ENCODE measurements at places on chromosomes 3 and 15.

GRCh38 chr3:71421820-71422566, 161.5 kb downstream of the FOXP1 start:
- no peak for DNase-seq

DNA sequence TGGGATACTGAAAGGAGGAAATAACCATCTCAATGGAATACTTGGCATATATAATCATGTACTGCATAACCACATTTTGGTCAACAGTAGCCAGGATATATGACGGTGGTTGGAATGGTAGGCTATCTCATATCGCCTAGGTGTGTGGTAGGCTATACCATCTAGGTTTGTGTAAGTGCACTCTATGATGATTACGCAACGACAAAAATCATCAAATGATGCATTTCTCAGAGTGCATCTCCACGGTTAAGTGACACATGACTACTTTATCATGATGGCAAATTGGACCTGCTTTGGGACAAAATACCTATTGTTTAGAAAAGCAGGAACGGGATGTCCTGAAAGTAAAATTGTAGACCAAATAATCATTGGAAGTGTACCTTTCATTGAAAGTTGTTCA, 2.8 kb downstream of the MYZAP start:
- no peak for DNase-seq

DNA sequence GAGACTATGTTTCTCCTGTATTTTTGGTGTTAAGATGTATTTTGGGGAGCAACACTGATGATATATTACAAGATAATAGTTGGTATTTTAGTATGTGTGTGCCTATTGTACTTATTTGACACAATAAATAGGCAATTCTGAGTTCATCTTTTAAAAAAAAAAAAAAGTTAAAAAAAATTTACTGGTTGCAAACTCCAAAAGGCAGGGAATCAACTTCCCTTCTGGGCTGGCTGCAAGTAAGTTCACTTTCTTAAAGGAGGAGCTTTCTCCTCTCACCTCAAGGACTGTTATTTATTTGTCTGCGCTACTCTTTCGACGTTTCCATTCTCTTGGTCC, 335 bp upstream of the VPS8 start:
- no peak for DNase-seq

DNA sequence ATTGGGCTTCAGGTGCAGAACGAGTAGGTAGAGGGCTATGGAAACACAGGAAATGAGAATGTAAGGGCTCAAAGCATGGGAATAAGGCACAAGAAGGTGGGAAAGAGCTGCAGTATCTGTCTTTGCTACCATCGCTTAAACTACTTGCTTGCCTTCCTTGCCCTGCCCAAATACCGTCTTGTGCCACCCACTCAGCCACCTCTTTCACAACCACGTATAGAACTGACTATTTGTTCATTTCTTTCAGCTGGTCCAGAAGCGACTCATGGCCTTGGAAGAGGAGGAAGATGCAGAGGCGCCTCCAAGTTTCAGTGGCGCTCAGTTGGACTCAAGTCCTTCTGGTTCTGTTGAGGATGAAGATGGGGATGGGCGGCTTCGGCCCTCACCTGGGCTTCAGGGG, 11.8 kb downstream of the LPCAT4 start:
- no peak for DNase-seq

DNA sequence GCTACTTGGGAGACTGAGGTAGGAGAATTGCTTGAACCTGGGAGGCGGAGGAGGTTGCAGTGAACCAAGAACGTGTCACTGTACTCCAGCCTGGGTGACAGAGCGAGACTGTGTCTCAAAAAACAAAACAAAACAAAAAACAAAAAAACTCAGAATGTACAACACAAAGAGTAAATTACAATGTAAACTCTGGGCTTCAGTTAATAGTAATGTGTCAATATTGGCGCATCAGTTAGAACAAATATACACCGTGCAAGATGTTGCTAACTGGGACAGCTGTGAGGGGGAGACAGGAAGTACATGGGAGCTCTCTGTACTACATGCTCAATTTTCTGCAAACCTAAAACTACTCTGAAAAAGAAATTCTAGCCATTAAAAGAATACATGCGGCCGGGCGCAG, 23.5 kb upstream of the TRPM1 start:
- no peak for DNase-seq

DNA sequence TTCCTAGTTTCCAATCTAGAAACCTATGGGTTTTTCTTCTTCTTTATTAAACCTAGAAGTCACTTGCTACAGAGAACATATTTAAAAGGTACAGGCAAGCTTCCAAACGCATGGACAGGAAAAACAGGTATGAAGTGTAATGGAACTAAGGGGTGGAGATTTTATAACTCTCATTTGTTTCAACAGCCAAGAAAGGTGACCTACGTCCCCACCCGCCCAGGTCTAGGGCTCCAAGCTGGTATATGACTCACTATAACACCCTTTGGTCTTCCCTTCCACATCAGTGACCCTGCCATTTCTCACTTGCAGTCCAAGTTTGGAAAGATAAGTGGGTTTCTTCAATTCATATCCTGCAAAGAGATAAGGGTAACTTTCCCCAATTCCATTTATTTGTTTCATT, 6.0 kb upstream of the LIPH start:
- DNase-seq = no peak

DNA sequence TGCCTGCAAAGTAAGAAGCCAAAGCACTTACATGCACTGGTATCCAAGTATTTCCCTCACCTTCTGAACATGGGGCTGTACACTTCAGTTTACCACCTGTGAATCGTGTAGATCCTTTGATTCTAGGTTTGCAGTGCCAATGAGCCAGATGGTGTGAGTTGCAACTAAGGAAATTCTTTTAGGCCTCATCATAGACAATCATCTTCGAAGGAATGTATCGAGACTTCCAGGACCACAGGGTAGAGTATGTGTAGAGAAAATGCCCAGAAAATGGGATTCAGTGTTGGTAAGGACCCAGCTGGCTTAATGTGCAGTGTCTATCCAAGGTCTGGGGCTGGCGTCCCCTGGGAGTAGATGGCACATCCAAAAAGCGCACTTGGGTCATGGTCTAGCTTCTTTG, 323.2 kb upstream of the TPM1 start:
- DNase-seq = no peak

- no peak for DNase-seq
Observed at GRCh38 chr3:134761213-134761612, 33.8 kb upstream of the EPHB1 start.

DNA sequence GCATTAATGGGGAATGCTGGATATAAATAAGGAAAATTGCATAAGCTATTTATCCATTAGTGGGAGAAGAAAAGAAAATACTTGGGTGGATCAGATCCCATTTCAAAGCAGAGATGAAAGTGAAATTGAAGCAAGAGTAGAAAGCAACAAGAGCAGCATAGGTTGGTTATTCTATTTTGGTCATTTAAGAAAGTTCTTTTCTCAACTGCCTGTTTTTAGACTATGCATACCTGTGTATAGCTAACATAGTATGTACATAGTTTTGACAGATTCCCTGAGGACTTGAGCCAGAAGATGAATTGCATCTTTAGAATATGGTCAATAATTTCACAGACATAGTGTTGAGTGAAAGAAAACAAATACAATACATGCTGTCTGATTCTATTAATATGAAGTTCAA, 29.0 kb upstream of the DENND4A start:
- DNase-seq = no peak

DNA sequence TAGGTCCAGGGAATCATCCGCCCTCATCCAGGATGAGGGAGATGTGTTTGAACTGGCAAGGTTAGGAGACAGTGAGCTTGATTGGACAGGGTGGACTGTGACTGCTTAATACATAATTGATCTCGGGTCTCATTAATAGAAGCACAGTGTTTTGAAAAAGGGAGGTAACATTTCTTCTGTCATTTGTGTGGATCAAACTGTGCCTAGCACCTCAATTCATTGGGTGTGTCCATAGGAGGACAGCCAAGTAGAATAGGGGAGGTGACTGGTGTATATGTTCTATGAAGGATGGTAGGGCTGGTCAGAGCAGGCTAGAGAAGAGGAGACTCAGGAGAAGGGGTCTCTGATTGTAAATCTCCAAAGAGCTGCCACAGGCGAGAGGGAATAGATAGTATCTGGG, 2.8 kb upstream of the INSYN1 start:
- DNase-seq = no peak

DNA sequence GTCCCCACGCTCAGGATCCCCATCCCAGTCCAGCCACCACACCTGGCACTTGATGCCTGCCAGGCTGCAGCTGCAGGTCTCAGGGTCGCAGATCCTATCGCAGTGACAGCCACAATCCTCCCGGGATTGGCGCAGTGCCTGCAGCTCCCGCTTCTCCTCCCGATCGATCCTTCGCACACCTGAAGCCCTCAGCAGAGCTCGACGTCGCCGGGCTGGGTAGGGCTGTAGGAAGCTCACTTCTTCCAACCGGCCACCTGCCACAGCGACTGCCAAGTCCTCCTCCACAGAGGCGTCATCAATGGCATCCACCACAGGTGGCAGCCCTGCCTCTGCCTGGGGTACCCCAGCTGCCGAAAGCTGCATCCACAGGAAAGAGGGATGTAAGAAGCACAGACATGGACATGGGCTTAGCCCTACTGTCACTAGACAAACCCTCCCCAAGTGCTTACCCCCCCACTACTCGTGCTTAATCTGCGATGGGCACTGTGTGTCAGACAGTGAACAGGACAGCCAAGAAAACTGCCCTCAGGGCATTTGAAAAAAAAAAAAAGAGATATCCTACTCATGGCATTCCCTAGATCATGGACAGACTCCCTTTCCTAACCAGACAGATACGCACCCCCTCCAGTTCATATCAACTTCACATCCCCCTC, 9.2 kb downstream of the CSRNP1 start:
- peak; percentile 82 for DNase-seq

- no peak for DNase-seq
Observed at GRCh38 chr3:82347585-82347984, 586.1 kb upstream of the GBE1 start.

DNA sequence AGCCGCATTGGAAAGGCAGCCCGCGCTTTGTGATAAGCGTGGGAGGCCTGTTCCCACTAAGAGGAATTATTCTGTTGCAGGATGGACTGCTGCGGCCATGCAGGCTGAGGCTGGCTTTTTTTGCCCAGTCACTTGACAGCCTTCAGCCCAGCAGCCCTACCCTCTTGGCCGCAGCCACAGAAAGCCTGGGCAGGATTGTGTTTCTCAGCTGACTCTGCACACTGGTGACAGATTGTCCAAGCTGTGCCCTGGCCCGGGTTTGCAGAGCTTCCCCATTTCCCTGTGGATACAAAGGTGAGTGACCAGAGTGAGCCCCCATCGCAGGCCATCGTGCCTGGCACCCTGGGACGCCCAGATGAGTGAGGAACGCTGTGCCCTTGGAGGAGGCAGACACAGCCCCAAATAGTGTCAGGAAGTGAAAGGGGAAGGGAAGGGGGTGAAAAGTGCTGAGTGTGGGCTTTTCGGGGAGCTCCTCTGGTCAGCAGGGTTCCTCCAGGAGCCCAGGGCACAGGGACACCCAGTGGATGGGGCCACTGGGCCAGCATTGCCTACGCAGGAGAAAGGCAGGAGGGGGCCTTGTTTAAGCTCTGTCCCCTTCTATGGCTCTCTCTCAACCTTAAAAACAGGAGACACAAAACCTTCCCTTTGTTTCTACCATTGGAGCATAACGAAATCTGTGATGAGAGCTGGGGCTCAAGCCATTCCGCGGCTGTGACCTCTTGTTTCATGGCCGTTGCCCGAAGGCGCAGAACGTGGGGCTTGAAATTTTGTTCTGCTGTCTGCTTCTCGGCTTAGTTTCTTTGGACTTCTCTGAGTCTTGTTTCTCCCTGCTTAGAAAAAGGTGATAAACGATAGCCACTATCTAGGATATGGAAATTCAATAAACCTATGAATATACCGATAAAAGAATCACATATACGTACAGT, 91.5 kb upstream of the MEF2A start:
- DNase-seq = no peak

DNA sequence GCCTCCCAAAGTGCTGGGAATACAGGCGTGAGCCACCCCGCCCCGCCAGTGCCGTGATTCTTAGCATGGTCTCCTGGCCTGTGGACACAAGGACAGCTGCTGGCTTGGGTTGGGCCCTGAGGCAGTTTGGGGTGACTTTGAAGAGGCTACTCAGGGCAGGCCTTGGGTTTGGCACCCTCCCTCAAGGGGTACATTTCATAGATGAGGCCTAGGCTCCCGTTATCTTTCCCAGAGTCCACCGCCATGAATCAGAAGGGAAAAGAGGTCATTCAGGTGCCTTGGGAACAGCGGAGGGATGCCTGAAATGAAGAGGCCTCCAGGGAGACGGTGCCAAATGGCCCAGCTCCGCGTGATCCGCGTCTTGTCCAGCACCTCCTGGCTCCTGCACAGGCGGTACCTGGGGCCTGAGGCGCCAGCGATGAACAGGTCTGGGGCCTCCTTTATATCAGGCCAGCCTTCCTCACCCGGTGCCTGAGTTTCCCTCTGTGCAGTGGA, 9.3 kb downstream of the GNAI2 start:
- DNase-seq = no peak

DNA sequence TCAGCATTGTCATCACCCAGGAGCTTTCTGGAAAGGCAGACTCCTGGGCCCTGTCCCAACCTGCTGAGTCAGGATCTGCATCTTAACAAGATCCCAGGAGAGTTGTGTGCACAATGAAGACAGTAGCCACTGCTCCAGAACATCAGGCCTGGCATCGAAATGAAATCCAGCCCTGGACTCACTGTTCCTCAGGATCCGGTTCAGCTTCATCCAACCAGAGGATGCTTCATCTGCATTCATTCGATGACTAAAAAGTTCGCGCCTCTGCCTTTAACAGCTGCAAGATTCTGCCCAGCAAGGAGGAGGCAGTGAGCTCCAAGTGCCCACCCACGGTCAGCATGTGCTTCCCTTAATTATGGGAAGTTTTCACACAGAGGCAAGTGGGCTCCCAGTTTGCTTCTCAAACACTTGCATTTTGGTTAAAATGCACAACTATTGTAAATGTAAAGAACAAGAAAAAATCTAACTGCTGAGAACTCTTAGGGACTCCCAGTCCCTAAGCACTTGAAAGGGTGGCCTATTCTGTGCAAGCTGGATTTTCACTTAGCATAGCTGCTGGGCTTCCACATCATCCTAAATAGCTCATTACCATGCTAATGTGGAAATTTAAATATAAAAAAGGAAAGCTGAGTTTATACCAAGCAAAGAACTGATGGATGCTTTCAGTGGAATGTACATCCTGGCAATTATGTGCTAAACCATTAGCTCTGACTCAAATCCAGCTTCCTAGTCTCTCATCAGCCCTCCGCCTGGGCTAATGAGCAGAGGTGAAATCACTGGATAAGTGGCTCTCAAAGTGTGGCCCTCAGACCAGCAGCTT, 25.5 kb upstream of the ESYT3 start:
- no peak for DNase-seq

DNA sequence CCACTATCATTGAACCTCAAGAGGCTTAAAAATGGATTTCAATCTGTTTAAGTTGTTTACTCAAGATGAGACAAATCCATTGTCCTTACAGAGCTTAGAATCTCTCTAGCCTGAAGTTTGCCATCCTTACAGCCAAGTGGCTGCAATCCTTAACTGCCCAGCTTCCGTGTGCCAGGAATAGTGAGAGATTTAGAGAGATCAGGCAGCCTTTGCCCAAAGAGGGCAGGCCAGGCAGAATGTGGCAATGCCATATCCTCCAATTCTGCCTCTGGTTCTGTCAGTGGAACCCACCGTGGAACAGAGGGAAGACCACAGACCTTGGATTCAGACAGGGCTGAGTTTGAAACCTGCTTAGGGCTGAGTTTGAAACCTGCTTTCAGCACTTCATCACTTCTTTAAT, 374.3 kb downstream of the VPS13C start:
- no peak for DNase-seq

GRCh38 chr15:96893159-96893906, 562.8 kb downstream of the NR2F2 start:
- no peak for DNase-seq

GRCh38 chr15:85706779-85707518, 87.8 kb downstream of the KLHL25 start:
- DNase-seq = no peak
